Mammary microvascular endothelial cell (primary cell): ENCODE measurements at places on chromosomes 5 and 9. TPM values are rescaled to one million over a fixed set of nuclear protein-coding genes. Genes with fewer than 3 reads are reported as not detected.

The SLC28A3 gene
- 0.05 TPM in 1 of 2 replicates, not detected in the other for total RNA-seq

The PCDHGB2 gene
- 2.9 and 3.3 TPM in 2 replicates for total RNA-seq

The MARCHF11 gene
- total RNA-seq: not detected in 2 replicates

The PRDM9 gene
- total RNA-seq: not detected in 2 replicates

The CDH6 gene
- 0.05 and 0.20 TPM in 2 replicates for total RNA-seq

The FOXD4L3 gene
- total RNA-seq: not detected in 2 replicates

The CCL28 gene
- 0.67 and 1.8 TPM in 2 replicates for total RNA-seq

The PDE8B gene
- total RNA-seq: not detected in 2 replicates

The SLC25A2 gene
- total RNA-seq: 0.15 TPM in 1 of 2 replicates, not detected in the other

The ZNF79 gene
- total RNA-seq: 8.4 and 9.0 TPM in 2 replicates

The SPINK4 gene
- not detected in 2 replicates for total RNA-seq
